WERI-Rb-1 (cell line): ENCODE measurements at places on chromosomes 6 and 20.

GRCh38 chr6:21067521-21067920 is 526.0 kb upstream of the SOX4 start:
- no peak for DNase-seq

GRCh38 chr6:91079969-91080368 is 493.1 kb upstream of the MAP3K7 start:
- peak; percentile 14 for DNase-seq

- no peak for DNase-seq
Measured at GRCh38 chr6:108955329-108955949, 107.2 kb downstream of the ARMC2 start.

GRCh38 chr20:64165866-64166600 is 1.8 kb downstream of the MYT1 start:
- peak; percentile 51 for DNase-seq

DNA sequence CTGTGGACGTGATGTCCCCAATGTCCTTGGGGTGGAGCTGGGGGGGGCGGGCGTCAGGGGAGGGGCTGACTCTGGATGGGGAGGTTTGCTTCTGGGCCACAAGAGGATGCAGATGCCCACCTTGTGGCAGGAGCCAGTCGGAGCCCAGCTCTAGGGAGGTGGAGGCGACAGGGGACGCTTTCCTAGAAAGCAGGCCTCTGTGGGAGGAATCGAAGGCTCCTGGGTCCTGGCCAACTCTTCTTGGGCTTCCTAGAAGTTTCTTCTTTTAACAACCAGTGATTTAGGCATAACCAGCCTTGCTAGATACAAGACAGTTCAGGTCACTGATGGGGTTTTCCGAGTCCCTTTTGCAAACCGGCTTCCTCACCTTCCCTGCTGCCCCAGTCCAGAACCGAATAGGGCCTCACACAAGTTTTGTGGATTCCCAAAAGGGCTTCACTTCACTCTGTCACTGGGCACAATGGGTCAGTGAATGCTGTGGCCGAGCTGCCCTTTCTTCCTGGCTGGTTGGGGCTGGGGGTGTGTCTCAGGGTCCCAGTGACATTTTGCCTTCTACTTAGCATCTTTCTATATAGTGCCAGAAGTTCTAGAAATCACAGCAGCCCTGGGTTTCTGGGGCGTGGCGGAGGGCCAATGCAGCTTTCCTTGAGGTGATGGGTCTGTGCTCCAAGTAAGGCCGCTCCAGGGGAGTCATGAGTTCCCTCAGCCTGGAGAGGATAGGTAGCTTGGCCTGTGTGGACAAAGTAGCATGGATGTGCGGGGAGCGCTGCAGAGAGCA is 78.4 kb upstream of the FOXP4 start:
- no peak for DNase-seq

GRCh38 chr20:37562695-37563480 is 35.2 kb upstream of the BLCAP start:
- DNase-seq: no peak

DNA sequence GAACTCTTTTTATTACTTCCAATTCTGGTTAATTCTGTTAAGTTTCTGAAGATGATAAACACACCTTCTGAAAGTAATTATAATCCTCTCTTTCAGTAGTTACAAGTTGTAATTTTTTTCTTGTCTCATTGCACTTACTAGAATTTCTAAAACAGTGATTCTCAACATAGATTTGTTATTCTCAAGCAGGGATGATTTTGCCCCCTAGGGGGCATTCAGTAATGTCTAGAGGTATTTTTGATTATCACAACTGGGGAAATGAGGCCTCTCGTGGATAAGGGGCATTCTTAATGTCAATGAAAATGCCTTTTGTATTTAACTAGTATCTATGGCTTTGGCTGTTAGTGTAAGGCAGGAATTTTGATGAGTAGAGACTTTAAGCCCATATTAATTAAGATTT is 39.4 kb upstream of the MAFB start:
- no peak for DNase-seq

GRCh38 chr6:17986656-17987446 is 584 bp downstream of the KIF13A start:
- DNase-seq: peak; percentile 61

DNA sequence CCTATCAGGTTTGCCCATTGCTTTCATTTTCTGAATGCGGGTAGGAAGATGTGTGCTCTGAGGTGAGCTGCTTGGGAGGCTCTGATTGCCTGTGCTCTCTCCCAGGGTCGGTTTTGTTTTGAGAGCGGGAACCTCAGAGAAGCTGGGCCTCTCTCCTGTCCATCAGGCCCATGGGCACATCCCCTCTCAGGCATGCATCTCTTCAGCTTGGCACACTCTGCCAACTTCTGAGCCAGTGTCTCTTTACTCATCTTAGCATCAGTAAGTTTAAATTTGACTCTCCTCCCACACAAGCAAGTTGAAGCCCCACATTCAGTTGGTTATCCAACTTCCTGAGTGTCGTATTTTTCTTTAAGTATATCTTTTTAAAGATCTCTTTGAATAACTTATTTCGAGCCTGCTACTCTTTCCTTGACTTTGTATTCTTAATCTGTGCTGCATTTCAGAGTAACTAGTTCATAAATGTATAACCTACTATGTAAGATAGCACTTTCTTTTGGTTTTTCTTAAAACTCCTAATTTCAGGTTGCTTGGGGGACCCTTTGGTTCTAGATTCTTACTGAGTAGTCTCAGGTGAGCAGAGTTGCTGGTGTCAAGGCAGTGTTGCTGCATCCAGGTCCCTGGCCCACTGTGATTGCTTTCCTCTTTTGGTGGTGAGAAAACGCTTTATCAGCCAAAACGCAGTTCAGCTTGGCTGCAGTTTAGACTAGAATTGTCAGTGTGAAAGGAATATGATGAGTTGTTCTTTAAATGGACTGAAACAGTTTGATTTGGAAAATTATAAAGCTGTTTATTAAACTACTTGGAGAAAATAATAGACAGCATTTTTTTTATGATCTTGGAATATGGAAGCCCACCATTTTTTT is 54.8 kb downstream of the SNX9 start:
- no peak for DNase-seq

DNA sequence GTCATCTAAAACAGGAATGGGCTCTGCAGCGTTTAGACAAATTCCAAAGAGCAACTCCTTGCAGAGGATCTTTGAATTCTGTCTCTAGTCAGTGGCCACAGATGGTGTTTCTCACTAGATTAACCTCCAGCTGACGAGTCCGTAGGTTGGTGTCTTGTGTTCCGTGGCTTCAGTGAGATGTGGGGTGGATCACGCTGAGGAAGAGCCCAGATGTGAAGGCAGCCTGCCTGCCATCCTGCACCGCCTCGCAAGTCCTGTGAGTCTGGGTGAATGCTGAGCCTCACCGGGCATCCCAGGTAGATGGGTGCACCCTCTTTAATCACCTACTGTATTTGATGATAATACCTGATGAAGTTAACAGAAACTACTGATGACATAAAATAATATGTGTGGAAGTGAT is 70.4 kb downstream of the THBS2 start:
- DNase-seq: no peak

- DNase-seq: no peak
Measured at GRCh38 chr6:13235339-13235738, 93.0 kb downstream of the TBC1D7 start.

- no peak for DNase-seq
Measured at GRCh38 chr20:49814057-49814694, 1.5 kb downstream of the SLC9A8 start.

GRCh38 chr6:62102387-62102786 is 183.6 kb downstream of the KHDRBS2 start:
- no peak for DNase-seq

- no peak for DNase-seq
Measured at GRCh38 chr20:50320005-50320900, 129.6 kb downstream of the CEBPB start.

- DNase-seq: no peak
Measured at GRCh38 chr6:150915880-150916265, 50.4 kb downstream of the MTHFD1L start.

- peak; percentile 46 for DNase-seq
Measured at GRCh38 chr20:56974499-56975250, 291.8 kb downstream of the BMP7 start.

GRCh38 chr20:62045118-62045517 is 20.6 kb downstream of the TAF4 start:
- DNase-seq: no peak

GRCh38 chr6:106254636-106255035 is 70.9 kb downstream of the ATG5 start:
- no peak for DNase-seq

DNA sequence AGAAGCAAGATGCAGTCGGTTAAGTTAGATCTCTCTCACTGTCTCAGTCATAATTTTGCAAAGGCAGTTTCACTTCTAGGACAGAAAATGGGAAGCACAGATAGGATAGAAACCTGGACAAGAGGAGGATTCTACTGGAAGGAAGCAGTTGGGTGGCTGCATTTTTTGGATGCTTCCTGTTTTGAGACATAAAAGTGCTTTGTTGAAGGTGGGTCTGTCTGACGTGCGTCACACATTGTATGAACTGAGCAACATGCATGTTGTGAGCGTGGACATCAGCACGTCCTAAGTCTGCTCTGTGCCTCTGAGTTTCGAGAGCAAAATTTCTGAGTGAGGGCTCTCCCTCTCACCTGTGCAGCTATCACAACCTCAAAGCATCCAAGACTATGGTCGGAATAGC is 68.7 kb upstream of the SNX9 start:
- DNase-seq: no peak

DNA sequence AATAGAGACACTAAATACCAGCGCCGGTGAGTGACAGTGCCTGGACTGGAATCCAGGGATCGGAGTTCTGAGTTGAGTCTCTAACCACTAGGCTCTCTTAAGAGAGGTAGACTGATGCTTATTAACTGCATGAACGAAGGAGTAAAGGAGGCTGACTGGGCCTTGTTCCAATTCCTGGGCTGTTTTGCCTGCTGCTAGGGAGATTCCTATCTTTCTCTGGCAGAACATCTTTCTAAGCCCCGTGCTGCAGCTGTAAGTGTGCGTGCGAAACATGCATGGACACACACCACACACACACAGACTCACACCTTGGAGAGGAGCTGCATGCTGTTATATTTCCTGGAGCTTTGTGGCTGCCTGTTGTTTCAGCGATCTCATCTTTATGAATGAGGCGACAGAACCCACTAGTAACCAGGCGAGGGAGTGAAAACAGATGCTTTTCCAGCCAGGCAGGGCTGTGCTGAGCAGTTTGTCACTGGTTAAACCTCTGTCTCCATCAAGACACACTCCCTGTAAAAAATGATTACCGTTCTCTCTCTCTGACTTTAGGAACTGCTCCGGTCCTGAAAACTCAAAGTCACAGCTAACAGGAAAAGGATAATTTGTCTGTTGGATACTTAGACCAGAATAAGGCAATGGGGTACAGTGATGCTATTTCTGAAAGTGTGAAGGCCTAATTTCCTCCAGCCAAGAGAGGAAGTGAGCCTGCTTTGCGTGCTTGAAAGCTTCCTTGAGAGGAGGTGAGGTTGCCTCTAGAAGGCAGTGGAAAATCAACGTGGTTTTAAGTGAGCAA is 157.4 kb upstream of the ZNF217 start:
- no peak for DNase-seq

DNA sequence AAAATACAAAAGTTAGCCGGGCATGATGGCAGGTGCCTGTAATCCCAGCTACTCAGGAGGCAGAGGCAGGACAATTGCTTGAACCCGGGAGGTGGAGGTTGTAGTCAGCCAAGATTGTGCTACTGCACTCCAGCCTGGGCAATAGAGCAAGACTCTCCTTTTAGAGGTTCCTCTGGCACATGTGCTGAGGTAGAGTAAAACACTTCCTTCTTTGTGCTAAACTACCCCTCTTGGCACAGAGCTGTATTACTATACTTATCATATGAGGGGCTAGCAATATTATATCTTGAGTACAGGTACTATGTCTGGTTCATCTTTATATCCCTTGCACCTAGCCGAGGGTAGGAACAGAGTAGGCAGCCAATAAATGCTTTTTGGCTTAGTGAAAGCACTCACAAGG is 40.2 kb upstream of the SAMHD1 start:
- DNase-seq: no peak

- no peak for DNase-seq
Measured at GRCh38 chr20:32325706-32326503, 32.2 kb upstream of the ASXL1 start.

DNA sequence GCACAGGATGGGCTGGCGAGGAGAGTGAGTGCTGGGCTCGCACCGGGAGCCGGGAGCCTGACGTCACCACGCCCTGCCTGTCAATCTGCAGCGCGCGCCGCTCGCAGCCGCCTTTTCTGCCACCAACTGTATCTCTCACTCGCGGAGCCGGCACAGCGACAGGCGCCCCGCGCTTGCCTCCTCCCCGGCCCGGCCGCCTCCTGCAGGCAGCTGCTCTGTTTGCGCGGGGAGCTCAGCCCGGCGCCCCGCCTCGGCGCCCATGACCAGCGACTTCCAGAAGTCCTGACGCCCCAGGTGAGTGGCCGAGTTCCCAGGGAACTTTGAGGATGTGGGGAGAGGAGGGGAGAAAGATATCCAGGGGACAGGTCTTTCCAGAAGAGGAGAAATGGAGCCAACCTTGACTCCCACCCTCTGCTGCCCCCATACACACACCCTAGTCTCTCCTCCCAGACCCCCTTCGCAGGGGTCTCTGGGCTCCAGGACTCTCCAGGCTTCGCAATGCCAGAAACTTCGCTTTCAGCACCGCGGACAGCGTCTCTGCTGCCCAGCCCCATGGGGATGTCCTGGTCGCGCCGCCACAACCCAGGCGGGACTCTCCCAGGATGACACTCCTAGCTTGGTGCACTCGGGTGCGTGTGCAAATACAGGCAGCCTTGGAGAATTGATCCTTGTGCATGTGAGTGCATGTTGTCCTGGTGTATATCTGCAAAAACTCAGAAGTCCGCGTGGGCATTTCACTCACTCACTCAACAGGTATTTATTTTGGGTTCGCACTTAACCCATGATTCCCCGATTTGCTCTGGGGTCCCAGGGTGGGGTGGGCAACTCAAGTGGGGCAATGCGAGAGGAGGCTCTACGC is at the start of gene GPR6:
Gene GPR6, plus strand, starts transcription at position 138 of the 859 bp plus-strand sequence. CDS start 802 bp downstream, outside the sequence.
- peak; percentile 85 for DNase-seq

DNA sequence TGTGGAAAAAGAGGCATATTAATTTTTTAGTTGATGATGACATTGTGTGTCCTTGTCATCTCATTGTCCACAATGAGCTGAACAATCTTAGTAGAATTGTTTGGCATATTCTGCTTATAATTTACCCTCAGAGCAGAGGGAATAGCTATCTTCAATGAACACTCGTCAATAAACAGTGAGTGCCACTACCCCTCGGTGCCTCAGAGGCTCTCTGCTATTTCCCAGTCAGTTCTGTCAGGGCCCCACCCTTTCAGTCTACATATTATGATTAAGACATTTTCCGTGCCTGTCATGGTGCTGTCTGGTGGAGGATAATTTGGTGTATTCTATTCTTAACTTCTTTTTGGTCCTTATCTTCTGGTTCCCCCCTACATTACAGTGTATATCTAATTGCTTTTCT is 31.2 kb downstream of the NUS1 start:
- no peak for DNase-seq

GRCh38 chr6:167336844-167337630 is 12.2 kb downstream of the TTLL2 start:
- no peak for DNase-seq

DNA sequence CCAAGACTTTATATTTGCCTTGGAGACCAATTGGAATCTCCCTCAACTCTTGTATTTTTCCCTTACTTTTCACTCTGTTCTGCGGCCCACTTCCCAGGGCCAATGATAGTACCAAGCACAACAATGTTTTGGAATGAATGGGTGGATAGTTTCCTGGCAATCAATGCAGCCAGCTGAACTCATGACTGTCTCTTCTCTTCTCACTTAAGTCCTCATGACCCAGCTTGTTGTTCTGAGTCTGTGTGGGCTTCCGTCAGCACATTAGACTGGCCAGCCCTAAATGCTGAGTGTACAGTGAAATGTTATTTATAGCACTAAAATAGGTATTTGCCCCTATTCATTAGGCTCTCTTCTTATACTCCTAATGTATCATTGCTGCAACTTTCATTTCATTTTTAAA is 5.6 kb upstream of the MBOAT1 start:
- no peak for DNase-seq
